ENCODE measurements at places on chromosomes 4 and X.

DNA sequence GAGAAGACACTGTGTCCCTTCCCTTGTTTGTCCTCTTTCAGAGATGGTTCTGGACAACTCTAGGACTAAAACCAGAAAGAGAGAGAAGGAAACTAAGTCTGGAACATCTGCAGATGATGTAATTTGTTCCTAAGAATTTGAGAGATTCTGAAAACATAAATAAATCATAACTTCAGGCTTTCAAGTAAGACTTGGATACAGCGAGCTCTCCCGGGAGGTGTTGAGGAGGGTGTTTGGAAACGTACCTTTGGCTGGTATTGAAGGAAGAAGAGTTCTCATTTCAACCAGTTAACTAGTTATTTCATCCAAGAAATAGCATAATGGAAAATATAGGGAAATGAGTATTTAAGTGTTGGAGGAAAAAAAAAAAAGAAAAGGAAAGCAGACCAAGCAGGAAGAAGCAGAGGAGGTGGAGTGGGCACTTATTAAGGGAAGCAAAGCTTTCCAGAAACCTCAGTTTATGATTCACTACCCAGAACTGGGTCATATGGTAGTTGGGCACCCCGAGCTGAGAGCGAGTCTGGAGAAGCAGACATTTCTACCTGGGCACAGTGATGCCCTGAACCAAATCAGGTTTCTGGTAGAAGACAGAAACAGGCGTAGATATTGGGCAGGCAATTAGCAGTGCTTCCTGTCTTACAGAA lies 26.9 kb downstream of the CCNG2 start:
- DNase-seq: no peak

- no peak for DNase-seq
Observed at GRCh38 chr4:76374798-76375197, 46.1 kb downstream of the CCDC158 start.

DNA sequence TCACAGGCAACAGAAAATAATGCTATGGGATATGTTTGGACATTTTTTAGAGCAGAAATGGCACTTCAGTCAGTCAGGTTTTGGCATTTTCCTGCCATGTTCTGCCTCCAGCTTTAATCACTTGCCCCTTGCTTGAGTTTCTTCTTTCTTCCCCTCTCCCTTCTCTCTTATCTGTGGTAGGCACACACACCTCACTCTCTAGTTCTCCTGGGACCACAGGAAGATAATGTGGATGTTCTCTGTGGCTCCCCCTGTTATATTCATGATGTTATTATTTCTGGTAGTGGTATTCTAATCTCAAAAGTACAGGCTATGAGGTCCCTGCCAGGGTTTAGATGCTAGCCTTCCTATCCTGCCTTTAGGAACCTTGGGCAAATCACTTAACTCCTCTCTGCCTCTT lies 5.2 kb downstream of the HADH start:
- DNase-seq: no peak

- peak; percentile 4 for DNase-seq
Observed at GRCh38 chr4:40976343-40976742, 226.6 kb downstream of the NSUN7 start.

DNA sequence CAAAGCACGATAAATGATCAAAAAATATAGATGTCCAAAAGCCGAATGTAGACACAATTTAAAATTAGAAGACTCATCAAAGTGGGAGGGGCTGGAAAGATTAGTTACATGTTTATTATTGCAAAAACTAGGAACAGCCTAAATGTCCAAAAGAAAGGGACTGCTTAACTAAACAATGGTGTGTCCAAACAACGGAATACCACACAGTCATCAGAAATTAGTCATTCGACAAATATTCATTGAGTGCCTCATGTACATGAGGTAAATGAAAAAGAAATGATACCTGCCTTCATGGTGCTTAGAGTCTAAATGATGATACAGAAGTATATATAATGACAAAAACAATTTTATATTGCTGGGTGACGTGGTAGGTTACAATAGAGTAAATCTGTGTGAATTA lies 139.7 kb downstream of the MAML3 start:
- DNase-seq: no peak

GRCh38 chr4:78763763-78764387 lies 12.3 kb upstream of the BMP2K start:
- DNase-seq: no peak

All from CD4-positive, alpha-beta T cell treated with Interleukin-10 for 1 hour (primary cell).